GOT3 (cell line): ENCODE measurements at places on chromosomes 3 and 15.

- DNase-seq: no peak
Observed at GRCh38 chr3:194119831-194120590, 15.9 kb upstream of the HES1 start.

DNA sequence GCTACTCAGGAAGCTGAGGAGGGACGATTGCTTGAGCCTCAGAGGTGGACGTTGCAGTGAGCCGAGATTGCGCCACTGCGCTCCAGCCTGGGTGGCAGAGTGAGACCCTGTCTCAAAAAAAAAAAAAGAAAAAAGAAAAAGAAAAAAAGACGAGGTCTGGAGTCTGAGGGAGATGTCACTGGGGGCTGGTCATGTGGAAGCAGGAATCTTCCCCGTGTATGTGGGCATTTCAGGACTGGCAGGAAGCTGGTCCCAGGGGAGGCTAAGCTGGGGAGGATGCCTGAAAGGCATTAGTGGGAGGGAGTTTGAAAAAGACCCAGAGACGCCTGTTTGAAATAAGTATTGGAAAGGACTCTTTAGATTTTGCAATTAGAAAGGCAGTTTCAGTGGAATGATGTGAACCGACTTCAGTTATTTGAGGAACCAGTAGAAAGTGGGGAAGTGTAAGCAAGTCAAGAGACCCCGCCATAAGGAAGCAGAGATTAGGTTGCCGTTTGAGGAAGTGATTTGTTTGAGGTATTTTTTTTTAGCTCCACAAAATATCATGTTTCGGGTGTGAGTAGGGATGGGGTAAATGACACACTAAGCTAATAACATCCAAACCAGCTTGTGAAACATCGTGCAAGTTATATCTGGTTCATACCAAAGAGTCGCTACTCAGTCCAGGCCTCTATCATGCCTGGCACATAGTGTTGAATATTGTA lies 55.5 kb downstream of the ST6GAL1 start:
- no peak for DNase-seq

GRCh38 chr15:25784876-25785640 lies 78.1 kb downstream of the ATP10A start:
- DNase-seq: no peak

DNA sequence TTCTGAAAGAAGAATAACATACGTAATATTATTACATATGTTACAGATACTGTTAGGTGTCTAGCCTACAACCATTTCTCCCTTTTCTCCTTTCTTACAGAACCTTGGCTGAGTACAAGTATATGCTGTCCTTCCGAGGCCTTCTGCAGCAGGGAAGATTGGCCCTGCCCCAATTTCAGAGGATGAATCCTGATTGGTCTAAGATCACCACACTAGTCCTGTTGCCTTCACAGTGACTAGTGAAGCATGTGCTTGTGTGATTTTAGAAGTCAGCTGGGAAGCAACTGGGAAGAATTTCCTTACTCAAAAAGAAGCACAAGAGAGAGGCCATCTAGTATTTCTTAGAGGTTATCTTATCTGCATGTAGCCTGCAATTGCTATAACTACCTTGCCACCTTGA lies 30.6 kb upstream of the MECOM start:
- DNase-seq: no peak
